ENCODE measurements at places on chromosomes 6 and 20.

DNA sequence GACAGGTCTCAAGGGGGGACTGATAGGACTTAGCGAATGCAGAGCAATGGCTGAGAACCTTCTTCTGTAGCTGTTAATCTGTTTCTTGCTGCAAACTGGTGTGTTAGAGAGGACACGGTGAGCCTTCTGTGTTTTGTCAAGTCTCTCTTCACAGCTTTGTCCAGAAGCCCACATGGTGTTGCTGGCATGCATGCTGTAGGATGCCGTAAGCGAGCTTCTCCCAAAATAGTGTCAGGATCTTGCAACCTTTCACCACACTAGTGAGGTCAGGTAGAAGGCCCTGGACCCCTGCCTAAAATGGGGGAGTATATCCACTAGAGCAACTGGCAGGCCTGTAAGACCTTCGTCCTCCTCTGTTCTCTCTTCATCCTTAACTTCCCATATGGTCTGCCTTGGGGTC lies 51.9 kb upstream of the GLP1R start:
- DNase-seq, result no peak

GRCh38 chr20:55632592-55632991 lies 372.7 kb downstream of the CBLN4 start:
- no peak for DNase-seq

DNA sequence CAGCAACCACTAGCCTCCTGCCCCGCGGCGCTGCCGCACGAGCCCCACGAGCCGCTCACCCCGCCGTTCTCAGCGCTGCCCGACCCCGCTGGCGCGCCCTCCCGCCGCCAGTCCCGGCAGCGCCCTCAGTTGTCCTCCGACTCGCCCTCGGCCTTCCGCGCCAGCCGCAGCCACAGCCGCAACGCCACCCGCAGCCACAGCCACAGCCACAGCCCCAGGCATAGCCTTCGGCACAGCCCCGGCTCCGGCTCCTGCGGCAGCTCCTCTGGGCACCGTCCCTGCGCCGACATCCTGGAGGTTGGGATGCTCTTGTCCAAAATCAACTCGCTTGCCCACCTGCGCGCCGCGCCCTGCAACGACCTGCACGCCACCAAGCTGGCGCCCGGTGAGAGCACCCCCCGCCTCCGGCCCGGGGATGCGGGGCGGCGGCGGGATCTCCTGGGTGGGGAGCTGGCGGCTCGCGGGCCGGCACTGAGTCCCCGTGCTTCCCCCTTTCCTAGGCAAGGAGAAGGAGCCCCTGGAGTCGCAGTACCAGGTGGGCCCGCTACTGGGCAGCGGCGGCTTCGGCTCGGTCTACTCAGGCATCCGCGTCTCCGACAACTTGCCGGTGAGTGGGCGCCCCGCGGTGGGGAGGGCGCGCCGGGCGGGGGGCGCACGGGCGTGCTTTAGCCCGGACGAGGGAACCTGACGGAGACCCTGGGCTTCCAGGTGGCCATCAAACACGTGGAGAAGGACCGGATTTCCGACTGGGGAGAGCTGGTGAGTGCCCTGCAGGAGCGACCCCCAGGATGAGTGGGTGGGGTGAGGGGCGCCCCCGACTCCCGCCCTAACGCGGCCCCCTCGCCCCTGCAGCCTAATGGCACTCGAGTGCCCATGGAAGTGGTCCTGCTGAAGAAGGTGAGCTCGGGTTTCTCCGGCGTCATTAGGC lies 585 bp downstream of the PIM1 start:
- DNase-seq, result peak; percentile 62

GRCh38 chr6:113719545-113719944 lies 137.6 kb upstream of the MARCKS start:
- no peak for DNase-seq

DNA sequence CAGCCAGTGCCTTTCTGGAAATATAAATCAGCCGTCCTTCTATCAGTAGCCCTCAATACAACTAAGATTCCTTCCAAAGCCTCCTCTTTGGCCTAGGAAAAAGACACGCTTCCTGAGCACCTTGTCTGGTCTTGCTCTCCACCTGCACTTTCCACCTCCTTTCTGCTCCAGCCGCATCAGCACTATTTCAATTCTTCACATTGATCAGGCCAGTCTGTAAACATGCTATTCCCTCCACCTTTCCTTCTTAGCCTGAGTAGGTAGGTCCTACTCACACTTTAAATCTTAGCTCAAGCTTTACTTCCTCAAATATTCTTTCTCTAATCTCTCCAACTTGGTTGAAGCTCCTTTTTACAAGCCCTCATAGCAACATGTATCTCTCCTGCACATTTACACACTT lies 11.4 kb downstream of the RANBP9 start:
- no peak for DNase-seq

GRCh38 chr20:36519944-36520343 lies 21.4 kb upstream of the MYL9 start:
- DNase-seq, result no peak

DNA sequence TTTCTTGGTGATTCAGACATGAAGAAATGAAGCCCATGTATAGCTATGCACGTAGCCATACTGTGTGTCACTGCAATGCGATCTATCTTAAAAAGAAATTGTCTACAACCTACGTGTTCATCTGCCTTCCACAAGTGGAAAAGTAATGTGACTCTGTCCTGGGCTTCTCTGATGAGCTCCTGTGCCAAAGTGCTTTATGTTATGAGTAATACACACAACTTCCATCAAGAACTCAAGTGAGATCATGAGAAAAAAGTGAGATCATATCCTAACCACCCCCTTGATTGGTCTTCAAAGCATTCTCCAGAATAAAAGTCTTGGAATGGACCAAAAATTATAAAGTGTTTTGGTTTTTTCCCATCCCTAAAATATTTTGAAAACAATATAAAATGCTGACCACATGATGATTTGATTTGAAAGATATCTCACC lies 114.3 kb downstream of the DST start:
- no peak for DNase-seq

GRCh38 chr6:125302840-125303511 lies 1.2 kb upstream of the HDDC2 start:
- DNase-seq, result no peak

DNA sequence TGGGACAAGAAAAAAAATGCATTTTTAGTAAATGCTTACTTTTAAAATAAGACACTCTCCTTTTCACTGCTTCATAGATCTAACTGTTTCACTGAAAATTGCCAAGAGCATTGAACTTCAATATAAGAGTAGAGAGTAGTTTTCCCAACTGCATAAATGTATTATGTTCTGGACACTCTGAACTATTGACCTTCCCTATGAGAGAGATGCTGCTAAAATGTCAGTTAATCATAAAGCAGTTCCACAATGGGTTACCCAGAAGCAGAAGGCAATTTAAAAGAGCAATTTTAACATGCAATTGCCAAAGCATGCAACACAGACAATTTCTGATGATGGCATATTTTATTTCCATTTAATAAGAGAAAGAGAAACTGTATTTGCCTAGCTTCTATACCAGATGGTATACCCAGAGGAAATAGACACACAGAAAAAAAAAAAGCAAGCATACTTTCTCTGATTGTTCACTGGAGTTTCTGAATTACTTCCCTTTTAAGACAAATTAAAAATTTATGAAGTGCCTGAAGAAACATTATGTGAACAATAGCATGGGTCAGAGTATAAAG lies 279.1 kb upstream of the THEMIS start:
- no peak for DNase-seq

- DNase-seq, result no peak
Observed at GRCh38 chr20:50120935-50121693, 8.2 kb upstream of the UBE2V1 start.

DNA sequence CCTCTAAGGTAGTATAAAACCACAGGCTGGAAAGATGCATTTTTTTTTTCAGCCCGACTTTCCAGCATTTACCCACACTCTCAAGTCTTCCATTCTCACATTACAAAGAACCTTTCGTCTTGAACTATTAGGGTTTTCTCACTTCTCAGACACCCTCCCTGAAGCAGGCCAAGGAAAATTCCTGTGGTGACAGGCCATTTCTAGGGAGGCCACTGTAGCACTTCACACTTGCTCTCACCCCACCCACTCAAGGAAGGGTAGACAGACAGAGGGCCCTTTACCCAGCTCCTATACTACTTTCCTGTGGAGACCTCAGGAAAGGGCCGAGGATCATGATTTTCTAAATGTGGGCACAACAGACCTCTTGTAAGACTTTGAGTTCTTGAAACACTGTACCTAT lies 27.7 kb downstream of the KCNS1 start:
- DNase-seq, result no peak

DNA sequence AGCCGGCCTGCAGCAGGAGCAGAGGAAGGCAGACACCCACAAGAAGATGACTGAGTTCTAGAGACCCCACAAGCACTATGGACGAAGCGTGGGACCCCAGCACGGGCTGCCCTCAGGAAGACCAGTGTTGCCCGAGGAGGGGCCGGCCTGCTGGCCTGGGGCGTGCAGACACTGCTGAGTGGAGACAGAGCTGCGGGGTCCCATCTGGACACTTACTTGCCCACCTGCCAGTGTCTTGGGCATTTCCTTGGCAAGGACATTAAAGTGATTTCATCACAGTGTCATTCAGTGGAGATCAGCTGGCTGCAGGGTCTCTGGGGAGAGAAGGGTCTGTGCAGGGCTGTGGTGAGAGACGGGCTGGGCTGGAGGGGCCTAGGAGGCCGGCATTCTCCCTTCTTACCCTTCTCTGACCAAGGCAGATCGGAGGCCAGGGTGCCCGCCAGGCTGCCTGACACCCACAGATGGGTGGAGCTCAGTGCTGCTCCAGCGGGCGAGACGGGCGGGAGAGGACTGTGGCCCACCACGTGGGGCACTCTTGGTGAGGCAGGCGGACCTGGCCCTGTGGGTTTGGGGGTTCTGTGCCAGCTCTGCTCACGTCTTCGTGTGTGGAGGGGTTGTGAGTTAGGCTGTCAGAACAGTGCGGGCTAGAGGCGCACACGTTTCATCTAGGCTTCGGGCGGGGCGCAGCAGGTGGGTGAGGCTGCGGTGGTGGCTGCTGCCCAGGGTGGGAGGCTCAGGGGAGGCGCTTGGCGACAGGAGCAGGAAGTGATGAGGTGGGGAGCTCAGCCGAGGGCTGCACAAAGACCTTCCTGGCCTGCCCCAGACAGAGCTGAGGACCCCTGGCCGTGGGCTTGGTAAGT lies at the start of gene LIME1:
LIME1 (plus strand) TSS at position 806 of the 860 bp plus-strand sequence. CDS start 886 bp downstream, outside the sequence.
- no peak for DNase-seq

DNA sequence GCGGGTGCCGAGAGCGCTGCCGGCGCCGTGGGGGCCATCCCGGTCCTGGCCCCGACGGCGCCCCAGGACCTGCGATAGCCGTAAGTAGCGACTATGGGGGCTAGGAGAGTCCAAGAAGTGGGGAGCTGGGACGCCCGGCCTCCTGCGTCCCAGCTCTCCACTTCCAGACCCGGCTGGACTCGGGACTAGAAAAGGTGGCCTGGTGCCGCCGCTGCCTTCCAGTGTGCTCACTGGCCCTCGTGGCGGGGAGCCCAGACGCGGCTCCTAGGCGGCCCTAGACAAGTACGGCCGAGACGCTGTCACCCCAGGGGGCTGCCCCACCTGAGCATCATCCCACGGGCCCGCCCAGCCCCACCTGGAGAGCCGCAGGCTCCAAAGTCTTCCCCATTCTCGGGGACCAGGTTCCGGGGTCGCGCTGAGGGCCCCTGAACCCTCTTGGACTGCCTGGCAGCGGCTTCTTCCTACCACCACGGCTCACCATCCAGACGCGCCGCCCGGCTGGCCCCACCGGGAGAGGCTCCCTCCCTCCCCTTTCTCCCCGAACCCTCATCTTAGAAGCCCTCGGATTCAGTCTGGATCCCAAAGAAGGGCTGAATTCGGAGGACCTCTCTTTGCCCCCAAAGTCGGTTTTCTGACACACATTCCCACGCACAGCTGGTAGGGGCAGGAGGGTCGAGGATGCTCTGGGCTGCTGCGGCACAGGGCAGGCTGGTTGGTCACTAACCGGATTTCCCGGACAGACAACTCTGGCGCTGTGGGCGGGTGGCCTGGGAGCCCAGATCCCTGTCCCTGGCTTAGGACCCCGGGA lies 870 bp upstream of the MDFI start:
- DNase-seq, result no peak

DNA sequence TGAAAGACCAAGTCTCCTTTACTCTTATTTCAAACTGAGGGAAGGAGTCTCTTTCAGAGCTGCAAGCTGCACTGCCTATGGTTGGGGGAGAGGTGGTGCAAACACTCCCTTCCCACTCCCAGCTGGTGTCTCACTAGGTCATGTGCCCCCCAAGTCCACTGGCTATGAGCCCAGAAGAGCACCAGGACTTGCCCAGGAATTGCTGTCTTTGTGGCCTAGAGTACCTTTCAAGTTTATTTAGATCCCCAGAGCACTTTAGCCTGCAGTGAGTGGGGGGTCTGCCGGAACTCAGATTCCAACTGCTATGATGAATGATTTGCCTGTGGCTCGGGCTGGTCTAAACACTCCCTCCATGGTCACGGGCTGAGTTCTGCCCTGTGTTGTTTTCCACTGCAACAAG lies 192.6 kb upstream of the CITED2 start:
- DNase-seq, result no peak

DNA sequence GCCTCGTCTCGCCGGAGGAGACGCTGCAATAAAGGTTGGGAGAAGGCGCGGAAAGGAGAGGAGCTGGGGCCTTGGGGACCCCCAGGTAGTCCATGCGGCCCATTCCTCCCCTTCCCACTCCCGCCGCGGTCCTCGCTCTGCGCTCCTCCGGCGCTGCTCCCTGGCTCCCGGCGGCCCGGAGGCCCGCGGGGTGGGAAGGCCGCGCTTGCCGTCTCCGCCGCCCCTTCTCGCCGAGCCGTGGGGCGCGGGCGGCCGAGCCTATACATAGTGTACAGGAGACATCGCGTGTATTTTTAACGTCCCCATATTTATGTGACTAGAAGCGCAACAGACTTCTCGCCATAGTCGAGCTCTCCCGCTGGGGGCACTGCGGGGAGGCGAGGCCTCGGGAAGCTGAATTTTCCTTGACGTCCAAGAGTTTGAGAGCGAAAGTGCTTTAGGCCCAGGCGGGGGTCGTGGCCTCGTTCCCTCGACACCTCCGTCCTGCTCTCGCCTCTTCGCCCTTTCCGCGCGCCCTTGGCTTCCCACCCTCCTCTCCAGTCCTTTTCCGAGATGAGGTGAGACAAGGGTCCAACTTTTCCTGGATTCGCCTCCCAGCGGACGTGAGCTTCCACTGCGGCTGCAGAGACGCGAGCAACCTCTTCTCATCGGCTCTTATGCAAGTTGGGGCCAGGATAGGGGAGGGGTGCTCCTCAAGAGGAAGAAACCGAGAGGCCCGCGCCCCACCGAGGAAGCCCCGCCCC lies 29.0 kb downstream of the SLC12A5 start:
- DNase-seq, result peak; percentile 21

DNA sequence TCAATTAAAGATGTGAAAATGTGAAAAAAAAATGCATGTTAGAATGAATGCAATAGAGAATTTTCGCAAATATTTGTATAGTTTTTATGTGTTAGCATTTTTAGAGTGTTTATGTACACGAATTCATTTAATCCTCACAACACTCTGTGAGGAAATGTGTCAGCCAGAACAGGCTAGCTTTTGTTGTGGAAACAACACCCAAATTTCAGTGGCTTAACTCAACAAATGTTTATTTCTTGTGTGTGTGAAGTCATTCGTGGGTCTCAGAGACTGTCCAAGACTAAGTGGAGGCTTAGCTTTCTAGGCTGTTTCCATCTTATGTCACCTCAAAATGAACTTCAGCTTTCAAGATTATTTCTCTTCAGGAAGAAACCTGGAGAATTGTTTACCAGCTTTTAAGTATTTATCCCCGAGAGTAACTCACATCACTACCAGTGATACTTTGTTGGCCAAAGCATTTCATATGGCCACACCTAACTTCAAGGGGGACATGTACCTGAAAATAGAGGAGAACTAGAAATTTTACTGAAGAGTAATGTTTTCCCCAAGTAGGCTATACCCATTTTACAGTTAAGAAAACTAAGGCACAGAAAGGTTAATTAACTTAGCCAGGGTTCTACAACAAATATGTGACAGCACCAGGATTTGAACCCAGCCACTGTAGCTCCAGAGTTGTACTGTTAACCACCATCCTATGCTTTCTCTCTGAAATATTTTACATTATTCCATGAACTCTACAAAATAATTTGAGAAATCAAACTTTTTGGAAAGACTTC lies 306.1 kb downstream of the QKI start:
- no peak for DNase-seq

Data from progenitor cell of endocrine pancreas (in vitro differentiated cells).